Hypothalamus (tissue), 51 donors: ENCODE measurements at places on chromosomes 5 and 9.

DNA sequence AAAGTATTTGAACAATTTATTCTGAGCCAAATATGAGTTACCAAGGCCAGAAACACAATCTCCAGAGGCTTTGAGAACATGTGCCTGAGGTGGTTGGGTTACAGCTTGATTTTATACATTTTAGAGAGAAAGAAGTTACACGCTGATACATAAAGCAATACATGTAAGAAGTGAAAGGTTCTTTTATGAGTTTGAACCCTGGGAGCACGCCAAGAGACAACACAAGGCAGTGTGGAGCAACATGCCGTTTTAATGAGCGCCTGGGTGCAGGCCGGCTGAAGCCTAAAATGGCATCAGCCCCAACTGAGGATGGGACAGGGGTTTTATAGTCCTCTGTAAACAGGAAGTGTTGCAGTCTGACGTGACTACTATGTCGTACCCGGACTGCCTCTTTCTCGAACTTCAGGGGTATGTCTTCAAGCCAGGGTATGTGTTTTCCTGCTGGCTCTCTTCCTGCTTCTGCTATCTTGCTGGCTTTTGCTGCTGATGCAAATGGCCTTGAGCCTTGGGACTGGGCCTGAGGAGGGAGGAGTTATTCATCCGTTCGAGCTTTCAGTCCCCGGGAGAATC, 193.7 kb downstream of the CYLC2 start:
- DNase-seq: no peak

DNA sequence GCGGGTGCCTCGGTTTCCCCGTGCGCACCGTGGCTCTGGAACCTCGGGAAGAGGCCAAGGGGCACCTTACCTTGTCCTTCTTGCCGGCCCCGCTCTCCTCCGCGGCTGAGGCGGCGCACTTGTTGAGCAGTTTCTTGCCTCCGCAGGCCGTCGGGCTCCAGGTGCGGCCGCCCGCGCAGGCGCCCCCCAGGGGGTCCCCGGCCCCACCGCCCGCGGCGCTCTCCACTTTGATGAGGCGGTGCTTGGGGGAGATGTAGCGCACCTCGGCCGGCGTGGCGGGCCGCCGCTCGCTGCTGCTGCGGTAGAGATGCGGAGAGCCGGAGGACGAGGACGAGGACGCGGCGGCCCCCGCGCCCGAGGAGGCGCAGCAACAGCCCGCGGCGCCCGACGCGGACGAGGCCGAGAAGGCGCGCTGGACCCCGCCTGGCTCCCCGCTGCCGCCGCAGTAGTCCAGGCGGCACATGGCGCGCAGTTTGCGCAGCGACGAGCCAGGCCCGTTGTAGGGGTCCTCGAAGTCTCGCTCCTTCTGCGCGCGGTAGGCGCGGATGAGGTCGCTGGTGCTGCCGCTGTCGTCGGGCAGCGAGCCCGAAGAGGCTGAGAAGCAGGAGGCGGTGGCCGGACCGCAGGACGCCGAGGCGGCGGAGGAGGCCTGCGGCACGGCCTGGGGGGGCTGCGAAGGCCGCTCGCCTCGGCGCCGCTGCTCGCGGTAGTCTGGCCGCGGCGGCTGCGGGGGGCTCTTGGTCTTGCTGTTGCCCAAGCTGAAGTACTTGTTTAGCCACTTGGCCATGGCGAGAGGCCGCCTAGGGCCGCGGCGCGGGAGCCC, 957 bp downstream of the SHB start:
- DNase-seq: no peak

GRCh38 chr5:67051164-67051563, 145.4 kb downstream of the CD180 start:
- no peak for DNase-seq

DNA sequence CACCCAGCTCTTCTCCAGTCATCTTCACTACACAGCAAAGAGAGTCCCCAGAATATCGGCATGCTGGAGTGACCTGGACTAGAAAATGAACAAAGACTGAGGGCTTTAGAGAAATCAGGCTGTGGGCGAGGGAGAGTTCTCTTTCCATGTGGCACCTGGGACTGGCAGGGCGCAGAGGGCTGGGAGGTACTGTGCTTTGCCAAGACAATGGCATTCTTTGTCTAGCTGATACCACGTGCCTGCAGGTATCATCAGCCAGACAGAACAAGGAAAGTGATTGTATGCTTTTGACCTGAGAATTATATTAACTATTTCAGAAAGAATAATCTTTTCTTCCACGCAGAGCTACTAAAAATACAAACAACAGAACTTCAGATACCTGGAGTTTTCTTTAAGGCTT, 30.5 kb downstream of the DDX31 start:
- no peak for DNase-seq

DNA sequence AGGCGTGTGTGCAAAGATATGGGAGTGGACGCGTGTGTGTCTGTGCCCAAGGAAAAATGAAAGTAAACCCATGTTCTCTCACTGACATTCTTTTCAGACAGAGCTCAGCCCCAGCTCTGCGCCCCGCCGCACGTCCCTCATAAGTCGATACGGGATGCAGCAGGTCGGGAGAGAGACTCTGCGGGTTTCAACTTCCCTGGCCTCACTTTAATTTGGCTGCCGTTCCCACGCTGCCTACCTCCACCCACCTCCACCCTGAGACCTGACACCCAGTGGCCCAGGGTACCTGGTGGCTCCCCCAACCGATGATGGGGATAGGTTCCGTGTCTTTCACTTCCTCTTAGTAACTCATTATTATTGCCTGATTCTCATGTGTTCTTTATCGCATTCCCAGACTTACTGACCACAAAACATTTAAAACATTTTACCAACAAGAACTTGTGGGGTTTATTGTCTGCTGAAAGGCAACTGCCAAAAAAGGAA, 19.4 kb downstream of the LHX2 start:
- DNase-seq: no peak

DNA sequence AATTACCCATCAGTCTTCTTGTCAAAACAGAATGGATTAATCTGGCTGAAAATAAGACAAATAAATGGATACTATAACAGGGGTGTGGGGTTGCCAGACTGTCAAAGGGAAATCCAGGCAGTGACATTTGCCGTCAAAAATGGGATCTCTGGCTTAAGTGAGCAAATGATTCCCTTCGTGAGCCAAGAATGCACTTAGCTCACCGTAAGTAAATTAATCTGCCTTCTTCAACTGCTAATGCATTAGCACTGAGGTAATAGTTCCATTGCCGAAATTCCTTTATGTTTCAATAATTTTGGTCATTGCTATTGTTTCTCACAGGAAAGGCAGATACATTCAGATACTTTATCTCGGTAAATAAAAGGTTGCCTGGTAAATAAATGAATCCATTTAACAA, 377.8 kb downstream of the KIAA0825 start:
- DNase-seq: no peak

DNA sequence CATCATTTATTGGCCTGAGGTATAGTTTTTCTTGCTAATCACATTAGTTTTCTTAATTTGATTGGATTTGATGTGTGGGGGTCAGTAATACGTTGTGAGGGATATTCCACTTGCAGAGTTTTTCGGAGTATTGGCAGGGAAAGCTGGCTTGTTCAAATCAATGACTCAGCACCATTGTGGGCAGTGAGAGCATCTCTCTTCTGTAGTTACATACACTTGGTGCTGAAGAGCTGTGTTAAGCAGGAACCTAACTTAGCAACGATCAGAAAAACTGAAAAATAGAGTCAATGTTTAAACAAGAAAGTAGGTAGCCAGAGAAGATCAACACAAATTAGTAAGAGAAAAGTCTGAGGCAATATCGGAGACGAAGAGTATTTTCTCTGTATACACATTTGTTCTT, 344.6 kb upstream of the EDIL3 start:
- no peak for DNase-seq

DNA sequence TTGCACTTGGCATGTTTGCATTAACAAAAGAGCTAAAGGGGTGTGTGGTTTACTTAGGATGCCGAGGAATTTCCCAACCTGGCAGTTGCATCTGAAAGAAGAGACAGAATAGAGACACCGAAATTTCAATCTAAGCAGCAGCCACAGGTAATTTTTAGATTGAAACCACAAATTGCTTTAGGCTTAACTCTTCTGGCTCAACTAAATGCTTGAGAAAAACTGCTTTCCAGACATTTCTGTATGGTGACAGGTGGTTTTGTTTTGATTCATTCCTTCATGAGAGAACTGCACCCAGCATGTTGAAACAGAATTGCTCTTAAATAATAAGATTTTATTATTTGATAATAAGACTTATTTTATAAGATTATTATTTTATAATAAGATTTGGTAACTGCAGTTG, 21.5 kb downstream of the SECISBP2 start:
- DNase-seq: no peak

- no peak for DNase-seq
Measured at GRCh38 chr9:7909537-7909936, 110.0 kb upstream of the DMAC1 start.

GRCh38 chr9:15846611-15847010, 293.8 kb downstream of the CCDC171 start:
- no peak for DNase-seq

DNA sequence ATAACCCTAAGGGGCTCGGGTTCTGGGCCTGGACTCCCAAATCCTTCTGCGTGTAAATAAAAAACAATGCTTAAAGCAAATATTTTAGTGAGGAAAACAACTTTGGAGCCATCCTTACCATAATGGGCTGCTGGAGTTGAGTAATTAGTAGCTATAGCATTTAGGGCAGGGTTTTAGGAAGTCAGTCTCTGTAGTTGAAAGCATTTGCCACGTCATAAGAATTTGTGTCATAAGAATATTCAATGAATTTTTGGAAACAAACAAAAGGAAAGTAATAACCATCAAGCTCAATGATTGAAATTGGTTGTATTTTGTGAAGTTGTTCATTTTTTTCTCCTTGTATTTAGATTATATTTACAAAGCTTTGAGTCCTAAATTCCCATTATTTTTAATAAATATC, 114.8 kb upstream of the ELL2 start:
- DNase-seq: no peak

DNA sequence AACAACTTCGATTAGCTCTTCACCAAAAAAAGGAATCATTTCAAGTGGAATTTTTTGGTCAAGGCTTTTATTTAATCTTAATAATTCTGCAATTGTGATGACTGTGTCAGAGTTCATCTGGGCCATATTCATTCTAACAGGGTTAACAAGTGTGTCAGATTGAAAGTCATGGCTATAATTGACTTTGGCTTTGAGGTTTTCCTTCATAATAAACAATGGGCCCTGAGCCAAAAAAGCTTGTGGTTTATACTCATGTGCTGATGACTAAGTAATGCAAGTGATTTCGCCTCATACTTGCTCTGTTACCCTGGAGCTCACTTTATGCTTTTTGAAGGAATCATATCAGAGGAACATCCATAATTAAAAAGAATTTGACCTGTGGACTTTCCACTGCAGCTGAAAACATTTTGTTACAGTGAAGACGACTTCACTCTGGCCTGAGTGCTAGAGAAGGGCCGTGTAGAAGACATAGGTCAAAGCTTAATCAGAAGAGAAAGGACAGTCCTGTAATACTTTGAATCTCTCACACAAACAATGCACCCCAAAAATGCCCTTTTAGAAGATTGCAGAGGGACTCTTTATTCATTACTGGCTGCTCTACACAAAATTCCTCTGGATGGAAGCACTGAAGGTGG, 101.7 kb downstream of the GDNF start:
- DNase-seq: no peak
